ENCODE measurements at places on chromosomes 16 and 17. TPM values are rescaled to one million over a fixed set of nuclear protein-coding genes. Genes with fewer than 3 reads are reported as not detected.

MIEN1 gene
- polyA plus RNA-seq = 127 TPM

CRISPLD2 gene
- 0.28 TPM for polyA plus RNA-seq

CCL8 gene
- polyA plus RNA-seq = not detected

MARVELD3 gene
- 0.08 TPM for polyA plus RNA-seq

NOXO1 gene
- polyA plus RNA-seq = not detected

CES5A gene
- polyA plus RNA-seq = not detected

TBX2 gene
- polyA plus RNA-seq = not detected

ITGAD gene
- polyA plus RNA-seq = not detected

FOXJ1 gene
- not detected for polyA plus RNA-seq

Measured in Purkinje cell (primary cell).